Common myeloid progenitor, CD34-positive (primary cell): ENCODE measurements at places on chromosomes 7 and 10.
A peak's percentile ranks its signal among the peaks of the same experiment; 100 is the strongest.

DNA sequence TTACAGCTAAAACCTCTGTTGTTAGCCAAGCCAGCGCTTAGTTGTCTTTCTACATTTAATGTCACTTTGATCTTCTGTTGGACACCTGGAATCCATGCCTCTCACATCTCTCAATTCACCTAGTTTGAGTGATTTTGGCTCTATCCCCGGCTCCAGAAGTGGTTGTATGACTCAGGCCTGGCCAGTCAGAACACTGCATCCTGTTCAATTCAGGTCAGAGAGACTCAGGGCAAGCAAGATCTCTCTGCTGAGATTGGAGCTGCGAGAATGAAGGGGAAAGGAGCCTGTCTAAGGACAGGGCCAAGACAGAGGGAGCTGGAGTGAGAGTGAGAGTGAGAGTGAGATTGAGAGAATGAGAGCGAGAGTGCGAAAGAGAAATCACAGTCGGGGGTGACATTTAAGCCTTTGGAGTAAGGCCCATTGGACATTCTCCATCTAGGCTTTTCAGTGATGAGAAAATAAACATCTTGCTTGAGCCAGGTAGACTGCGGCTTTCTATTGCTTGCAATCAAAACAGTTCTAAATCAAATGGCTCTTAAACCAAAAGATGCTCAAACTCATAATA, 83.3 kb upstream of the DYNC1I1 start:
- no peak for DNase-seq

- DNase-seq = peak; percentile 81
These were observed 77.4 kb downstream of the PON1 start for GRCh38 chr7:95246831-95247370.

DNA sequence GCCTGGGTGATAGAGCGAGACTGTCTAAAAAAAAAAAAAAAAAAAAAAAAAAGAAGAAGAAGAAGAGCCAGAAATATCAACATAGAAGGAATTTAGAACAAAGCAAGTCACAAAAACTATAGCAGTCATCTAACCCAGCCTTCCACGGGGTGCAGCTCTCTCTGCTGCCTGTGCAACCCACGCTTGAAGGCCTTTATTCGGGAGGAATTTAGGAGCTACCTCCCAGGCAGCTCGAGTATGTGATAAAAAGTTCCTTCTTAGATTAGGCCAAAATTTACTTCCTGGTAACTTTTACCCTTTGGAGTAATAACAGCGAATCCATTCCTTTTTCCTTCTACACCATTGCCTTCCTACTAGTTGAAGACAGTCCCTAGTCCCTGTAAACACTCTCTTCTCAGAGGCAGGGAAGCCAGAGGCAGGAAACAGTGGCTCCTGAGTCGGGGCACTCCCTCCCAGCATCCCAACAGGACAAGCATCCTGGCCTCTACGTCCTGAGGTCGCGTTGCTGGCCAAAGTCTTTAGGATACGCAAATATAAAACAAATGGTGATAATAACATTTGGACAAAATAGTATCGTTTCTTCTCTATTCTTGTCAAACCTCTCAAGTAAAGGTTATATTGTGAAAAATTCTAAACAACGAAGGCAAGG, 109.3 kb upstream of the KMT2C start:
- DNase-seq = no peak

GRCh38 chr7:149468208-149468607, 7.3 kb upstream of the ZNF777 start:
- no peak for DNase-seq

DNA sequence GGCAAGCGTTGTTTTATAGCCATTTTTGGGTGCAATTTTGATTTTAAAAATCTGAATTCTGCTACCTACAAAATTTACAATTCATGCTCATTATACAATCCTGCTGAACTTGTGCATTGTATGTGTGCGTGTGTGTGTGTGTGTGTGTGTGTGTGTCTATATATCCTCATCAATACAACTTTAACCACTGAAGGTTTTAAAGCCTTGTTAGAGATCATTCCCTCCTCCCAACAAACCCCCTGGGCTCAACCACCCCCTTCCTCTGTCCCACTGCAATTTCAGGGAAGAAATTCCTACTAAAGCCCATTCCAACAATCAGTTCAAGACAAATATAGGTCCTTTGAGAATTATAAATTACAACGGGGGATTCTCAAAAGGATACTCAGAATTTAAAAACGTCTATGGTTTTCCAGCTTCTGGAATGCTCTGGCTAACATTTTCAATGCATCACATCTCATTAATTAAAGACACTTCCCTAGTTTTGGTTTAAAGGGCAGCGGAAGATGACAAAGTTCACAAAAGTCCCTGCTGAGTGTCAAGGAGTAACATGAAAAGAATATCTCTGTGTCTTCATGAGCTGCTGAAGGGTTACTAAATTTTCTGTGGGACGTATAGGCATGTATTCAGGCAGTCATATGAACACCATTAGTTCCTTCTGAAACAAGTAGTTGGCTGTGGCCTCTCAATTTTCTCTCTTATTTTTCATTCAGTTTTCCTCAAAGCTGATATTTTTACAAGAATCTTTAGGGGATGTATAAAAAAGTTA, 889 bp upstream of the SEMA3A start:
- no peak for DNase-seq

DNA sequence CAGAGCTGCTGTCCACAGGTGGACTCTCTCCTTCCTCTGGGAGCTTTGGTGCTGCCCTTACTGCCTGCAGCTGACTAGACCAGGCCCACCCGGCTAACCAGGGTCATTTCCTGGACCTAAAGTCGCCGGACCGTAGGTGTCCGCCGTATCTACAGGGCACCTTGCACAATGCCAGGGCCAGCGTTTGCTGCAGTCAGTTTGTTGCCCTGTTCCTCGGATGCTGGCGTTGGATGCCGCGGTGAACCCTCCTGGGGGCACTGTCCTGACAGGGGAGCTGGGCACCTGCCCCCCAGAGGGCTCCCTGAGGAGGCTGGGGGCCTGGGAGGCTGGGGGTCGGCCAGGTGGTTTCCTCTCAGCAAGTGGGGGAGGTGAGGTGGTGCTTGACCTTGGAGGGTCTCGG, 96.6 kb downstream of the UNCX start:
- no peak for DNase-seq

DNA sequence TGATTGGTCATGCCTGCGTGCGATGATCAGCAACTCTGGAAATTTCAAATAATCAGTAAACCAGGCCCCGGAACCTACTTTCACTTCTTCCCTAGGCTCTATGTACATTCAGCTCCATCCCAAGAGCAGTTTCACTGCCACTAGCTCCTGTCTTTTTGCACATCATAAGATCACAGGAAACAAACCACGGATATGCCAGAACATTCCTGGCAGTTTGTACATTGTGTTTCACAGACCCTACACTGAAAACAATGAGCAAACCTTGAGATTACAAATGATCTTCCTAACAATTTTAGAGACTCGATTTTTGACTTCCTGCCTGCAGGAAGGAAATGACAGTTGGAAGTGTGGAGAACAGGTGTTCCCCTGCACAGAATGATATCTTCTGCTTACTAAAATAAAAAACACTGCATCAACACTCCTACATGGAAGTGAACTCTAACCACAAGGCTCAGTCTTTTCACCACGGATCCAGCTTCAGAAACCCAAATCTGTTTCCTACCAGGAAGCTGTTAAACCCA, 7.6 kb upstream of the TMEM236 start:
- peak; percentile 95 for DNase-seq

GRCh38 chr10:126321440-126321839, 66.8 kb downstream of the ADAM12 start:
- no peak for DNase-seq

DNA sequence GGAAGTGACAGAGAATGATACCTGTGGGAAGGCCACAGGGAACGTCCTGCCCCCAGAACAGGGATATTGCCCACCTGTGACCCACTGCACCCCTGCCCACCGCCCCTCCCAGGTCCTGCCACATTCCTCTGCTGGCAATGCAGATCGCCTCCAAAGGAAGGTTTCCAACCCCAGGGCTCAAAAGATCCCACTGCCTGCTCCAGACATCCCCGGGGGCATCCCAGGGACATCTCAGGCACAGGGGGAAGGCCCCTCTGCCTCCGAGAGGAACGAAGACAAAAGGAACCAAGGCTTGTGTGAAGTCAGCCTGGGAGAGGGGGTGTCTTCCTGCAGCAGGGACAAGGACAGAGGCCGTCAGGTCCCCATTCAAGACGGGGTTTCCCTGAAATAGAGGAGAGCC, 28.5 kb downstream of the NUDT1 start:
- DNase-seq = no peak

DNA sequence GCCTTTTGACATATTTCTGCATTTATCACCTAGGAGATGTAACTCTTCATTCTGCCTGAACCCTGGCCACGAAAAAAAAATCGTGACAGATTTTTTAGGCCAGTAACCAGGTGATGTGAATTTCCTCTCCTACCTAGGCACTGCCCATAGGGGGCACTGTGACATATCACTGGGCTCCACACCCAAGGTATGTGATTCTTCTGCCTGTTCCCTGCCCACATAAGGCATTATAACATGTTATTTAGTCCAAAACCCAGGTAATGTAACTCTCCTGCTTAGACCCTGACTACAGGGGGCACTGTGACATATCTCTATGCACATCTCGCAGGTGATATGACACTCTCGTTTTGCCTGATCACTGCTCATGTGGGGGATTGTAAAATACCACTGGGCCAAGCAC, 29.5 kb upstream of the ZNF107 start:
- DNase-seq = no peak

GRCh38 chr7:152661479-152661878, 14.5 kb downstream of the XRCC2 start:
- DNase-seq = no peak

GRCh38 chr7:14777806-14778205, 124.7 kb downstream of the DGKB start:
- DNase-seq = no peak
